ENCODE measurements at places on chromosomes 3 and 15. TPM values are rescaled to one million over a fixed set of nuclear protein-coding genes. Genes with fewer than 3 reads are reported as not detected.

Gene IQCH
- 1.4 TPM for total RNA-seq

Gene FGF7
- total RNA-seq, result under 0.01 TPM

Gene CX3CR1
- total RNA-seq, result not detected

Gene CD96
- total RNA-seq, result not detected

GRCh38 chr15:61051569-61052031 lies 177.5 kb downstream of the RORA start:
- DNase-seq, result peak; percentile 82

GRCh38 chr15:65612616-65612946 lies 1.6 kb upstream of the INTS14 start:
- DNase-seq, result no peak

DNA sequence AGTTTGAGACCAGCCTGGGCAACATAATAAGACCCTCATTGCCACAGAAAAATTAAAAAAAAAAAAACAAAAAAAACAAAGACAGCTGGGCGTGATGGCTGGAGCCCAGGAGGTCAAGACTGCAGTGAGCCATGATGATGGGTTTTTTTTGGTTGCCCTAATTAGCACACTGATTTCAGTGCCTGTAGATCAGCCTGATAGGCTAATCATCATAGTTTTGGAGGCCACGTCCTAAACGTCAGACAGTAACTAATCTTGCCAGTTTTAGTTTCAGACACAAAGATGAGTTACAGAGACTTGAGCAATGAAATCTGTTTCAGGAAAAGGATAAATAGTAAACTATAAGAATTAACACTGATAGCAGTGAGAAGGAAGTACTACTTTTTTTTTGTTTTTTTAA lies 55.4 kb downstream of the LRCH3 start:
- DNase-seq, result no peak

GRCh38 chr3:106348139-106348690 lies 479.4 kb upstream of the CBLB start:
- no peak for DNase-seq

All from dermis blood vessel endothelial cell (primary cell).